A549 treated with DMSO at 1 μM for 4 hours (cell line): ENCODE measurements at places on chromosomes 1 and 21. TPM values are rescaled to one million over a fixed set of nuclear protein-coding genes. Genes with fewer than 3 reads are reported as not detected.

Gene FOXO6
- 0.29 to 0.74 TPM (median 0.48 TPM) in 5 replicates for total RNA-seq

Gene ELF3
- 238 to 280 TPM (median 261 TPM) in 5 replicates for total RNA-seq

Gene PRKAA2
- total RNA-seq = 2.5 to 3.8 TPM (median 3.0 TPM) in 5 replicates

Gene ATG4C
- 4.0 to 6.1 TPM (median 4.8 TPM) in 5 replicates for total RNA-seq

Gene PDC
- not detected in 5 replicates for total RNA-seq

Gene HMCN1
- total RNA-seq = 0.03 to 0.13 TPM (median 0.08 TPM) in 5 replicates

Gene KCNT2
- 0.05 to 0.06 TPM (median 0.05 TPM) in 3 of 5 replicates, not detected in the others for total RNA-seq

Gene TNFRSF9
- total RNA-seq = 2.7 to 4.6 TPM (median 3.8 TPM) in 5 replicates

Gene OR2T29
- total RNA-seq = not detected in 5 replicates

Gene OR2W3
- total RNA-seq = not detected in 5 replicates

Gene GPR52
- 0.19 TPM in 1 of 5 replicates, not detected in the others for total RNA-seq

Gene ELAPOR1
- 0.41 to 0.96 TPM (median 0.55 TPM) in 5 replicates for total RNA-seq

Gene C1QC
- total RNA-seq = not detected in 5 replicates

Gene NBPF6
- not detected in 5 replicates for total RNA-seq

Gene CNIH4
- total RNA-seq = 88.3 to 106 TPM (median 101 TPM) in 5 replicates

Gene LRRC3
- 1.3 to 1.9 TPM (median 1.5 TPM) in 5 replicates for total RNA-seq

Gene CYP4Z1
- not detected in 5 replicates for total RNA-seq

Gene PRPF38A
- 11.7 to 21.4 TPM (median 20.7 TPM) in 5 replicates for total RNA-seq

Gene TIAM1
- total RNA-seq = 0.43 to 1.1 TPM (median 0.53 TPM) in 5 replicates

Gene CD247
- total RNA-seq = 0.15 to 0.31 TPM (median 0.19 TPM) in 4 of 5 replicates, not detected in the other

Gene PRR9
- total RNA-seq = not detected in 5 replicates

Gene TESK2
- total RNA-seq = 0.30 to 0.39 TPM (median 0.34 TPM) in 5 replicates

Gene AKR7A3
- 0.06 to 0.21 TPM (median 0.16 TPM) in 4 of 5 replicates, not detected in the other for total RNA-seq

Gene KRTAP10-1
- not detected in 5 replicates for total RNA-seq

Gene TMEM81
- total RNA-seq = 2.2 to 3.5 TPM (median 2.6 TPM) in 5 replicates
